NCI-H2171 (cell line): ENCODE measurements at places on chromosomes 16 and 17.

- no peak for DNase-seq
Observed at GRCh38 chr16:73882033-73882432, 414.6 kb upstream of the PSMD7 start.

GRCh38 chr16:83785455-83785854, 22.3 kb upstream of the HSBP1 start:
- DNase-seq = no peak

DNA sequence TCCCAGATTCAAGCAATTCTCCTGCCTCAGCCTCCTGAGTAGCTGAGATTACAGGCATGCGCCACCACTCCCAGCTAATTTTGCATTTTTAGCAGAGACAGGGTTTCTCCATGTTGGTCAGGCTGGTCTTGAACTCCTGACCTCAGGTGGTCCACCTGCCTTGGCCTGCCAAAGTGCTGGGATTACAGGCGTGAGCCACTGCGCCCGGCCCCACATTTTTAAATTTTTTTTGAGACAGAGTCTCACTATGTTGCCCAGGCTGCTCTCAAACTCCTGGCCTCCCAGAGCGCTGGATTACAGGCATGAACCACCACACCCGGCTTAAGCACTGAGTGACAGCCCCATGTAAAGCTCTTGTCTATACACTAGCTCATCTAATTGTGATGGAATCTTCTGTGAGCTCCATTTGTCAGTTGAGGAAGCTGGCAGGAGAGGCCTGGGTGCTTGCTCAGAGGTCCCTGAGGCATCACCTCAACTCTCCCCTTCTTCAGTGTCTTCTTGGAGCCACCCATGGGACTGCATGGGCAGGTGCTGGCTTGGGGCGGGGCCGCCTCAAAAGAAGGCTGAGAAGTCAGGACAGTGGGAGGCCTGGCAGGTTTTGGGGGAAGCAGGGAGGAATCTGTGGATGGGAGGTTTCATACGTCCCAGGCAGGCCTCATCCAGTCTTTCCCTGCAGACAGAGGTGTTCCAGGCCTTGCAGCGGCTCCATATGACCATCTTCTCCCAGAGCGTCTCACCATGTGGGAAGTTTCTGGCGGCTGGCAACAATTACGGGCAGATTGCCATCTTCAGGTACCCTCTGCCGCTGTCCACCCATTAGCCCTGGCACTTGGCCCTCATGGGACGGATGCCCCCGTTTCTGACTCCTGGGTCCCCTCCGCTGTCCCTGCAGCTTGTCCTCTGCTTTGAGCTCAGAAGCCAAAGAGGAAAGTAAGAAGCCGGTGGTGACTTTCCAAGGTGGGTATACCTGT, 1.5 kb downstream of the THOC6 start:
- no peak for DNase-seq

DNA sequence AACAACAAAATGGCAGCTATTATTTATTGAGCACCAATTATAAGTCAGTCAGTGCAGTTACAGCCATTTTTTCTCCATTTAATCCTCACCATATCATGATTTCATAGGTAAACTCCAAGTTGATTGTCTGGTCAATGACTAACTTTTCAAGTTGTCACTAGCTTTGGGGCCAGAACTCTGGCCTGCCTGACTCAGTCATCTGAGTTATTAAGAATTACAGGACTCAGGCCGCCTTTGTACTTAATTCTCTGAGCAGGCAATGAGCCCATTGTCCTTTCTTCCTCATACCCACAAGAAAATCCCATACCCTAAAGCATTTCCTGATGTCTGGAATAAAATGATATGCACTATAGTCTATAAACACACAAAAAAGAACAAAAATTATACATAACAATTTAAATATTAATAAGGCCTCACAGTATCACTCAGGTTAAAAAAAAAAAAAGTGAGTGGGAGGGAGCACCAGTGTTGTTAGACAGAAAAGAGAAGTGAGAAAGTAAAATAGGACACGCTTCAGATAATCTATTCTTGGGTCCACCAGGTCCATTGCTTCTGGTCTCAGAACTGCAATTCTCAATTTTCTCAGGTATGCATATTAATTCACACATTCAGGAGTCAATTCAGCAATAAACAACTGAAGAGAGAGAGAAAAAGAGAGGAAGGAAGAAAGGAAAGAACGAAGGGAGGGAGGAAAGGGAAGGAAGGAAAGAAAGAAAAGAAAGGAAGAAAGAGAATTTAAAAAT, 70.2 kb downstream of the SPAG9 start:
- DNase-seq = no peak
